ENCODE measurements at places on chromosomes 6 and 20.

- DNase-seq: no peak
Measured at GRCh38 chr6:119307056-119307455, 42.5 kb downstream of the MAN1A1 start.

GRCh38 chr6:169075915-169076654 lies 177.6 kb downstream of the THBS2 start:
- DNase-seq: no peak

- no peak for DNase-seq
Measured at GRCh38 chr20:15710636-15711035, 862.6 kb downstream of the KIF16B start.

DNA sequence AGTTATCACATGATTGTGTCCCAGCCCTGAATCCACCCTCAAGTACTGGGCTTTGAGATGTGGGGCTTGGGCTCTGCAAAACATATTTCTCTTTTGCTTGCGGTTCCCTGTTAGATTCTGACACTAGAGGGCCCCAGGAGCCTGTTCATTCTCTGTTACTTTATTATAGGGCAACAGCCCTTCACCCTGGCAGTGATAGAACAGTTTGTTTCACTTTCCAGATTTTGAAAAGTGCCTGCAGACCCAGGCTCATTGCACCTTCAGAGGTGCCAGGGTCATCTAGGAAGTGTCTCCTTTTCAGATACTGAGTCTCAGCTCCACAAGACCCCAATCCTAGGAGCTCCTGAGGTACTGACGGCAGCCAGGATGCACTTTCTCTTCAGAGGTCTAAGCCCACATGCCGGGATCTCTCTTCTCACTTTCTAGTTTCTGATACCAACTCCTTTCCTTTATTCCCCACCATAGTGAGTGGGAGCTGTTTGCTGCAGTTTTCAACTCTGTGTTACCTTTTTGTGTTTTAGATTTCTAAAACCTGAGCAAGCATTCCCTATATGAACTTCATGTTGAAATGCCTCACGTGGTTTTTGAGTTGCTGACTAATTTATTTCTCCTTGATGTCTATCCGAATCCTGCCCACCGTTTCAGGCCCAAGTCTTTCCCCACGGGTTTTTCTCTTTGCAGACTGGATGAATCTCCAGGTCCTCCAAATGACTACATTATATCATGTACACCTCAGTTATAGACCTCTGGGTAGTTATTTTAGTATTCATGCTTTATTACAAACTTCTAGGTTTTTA lies 10.9 kb downstream of the ABT1 start:
- DNase-seq: no peak

DNA sequence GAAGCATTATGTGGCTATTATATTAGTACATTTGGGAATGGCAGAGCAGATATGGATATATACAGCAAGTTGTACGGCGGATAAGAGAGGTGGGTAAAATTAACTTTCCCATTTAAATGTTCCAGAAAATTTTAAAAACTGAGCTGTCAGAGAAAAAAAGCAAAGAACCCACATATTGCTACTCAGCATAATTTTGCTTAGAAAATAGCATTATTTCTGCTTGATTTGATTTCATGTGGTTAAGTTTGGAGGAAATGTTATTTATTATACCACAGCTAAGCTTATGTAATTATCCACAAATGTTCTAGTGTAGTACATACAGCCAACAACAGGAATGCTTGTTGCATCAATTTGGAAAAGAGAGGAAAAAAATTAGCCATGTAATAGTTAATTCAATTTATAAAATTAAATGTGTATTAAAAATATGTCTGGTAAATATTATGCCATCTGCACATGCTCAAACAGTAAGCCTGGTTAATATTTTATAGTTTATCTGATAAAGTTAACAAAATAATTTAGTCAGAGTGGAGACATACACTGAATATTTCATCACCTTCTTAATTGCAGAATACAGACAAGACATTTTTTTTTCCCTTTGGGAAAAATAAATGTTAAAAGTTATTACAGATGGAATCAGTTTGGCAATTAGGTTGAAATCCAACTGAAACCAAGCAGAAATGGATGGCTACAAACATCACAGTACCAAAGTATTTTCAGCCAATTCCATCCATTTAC lies 172.1 kb upstream of the ID4 start:
- DNase-seq: no peak

DNA sequence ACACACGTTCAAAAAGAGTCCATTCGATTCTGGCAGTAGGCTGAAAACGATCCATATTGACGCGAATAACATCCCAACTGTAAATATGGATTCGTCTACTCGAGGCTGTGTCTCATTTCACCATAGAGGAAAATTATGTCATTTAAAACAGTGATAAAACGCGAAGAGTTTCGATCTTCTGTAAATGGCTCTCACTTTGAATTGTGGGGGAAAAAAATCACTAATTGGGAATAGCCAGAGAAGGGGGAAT lies 845 bp upstream of the MARCKS start:
- no peak for DNase-seq

DNA sequence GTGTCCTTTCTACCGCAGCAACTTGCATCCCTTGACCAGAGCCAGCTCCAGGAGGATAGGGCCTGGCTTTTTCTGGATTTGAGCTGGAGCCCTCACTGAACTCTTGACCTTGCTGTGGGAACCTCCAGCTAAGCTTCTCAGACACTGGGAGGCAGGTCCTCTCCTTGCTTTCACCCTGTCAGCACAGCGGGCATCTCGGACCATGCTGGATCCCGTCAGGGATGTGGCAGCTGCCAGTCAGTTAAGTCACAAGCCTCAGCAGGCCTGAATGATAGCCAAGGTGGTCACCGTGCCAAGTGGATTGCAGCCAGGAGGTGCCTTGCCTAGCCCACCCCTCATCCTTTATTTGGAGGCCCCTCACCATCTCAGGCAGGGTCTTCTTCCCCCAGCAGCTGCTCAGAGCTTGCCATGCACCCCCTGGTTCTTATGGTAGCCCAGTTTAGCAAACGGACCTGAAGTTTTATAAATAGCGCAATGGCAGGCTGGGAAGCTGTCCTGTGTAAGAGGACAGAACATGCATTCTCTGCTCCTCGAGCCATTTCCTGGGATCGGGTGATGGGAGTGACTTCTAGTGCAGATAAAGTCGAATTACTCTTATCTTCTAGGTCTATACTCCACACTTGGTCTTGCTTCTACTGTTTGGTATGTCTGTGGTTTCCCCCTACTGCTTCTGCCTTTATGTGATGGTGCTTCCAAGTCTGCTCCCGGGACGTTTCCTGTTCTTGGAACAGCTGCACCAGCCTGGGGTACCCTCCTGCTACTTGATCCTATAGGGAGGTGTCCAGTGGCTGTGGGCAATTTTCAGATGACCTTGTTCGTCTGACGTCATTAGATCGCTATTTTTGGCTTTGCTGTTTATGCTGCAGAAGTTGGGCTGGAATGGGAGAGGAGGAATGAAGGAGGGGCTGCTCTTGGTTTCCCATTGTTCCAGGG lies 7.1 kb upstream of the MYLK2 start:
- no peak for DNase-seq

- DNase-seq: no peak
Measured at GRCh38 chr6:67190733-67191132, 1444.3 kb upstream of the ADGRB3 start.

GRCh38 chr6:56335726-56336125 lies 88.3 kb upstream of the COL21A1 start:
- no peak for DNase-seq

- no peak for DNase-seq
Measured at GRCh38 chr20:58837717-58838116, 13.0 kb downstream of the GNAS-AS1 start.

GRCh38 chr20:4087923-4088322 lies 72.6 kb upstream of the RNF24 start:
- no peak for DNase-seq

- no peak for DNase-seq
Measured at GRCh38 chr6:16432075-16433032, 194.0 kb downstream of the GMPR start.

- no peak for DNase-seq
Measured at GRCh38 chr6:16229700-16230099, 8.7 kb upstream of the GMPR start.

GRCh38 chr6:170404036-170404435 lies 97.5 kb downstream of the FAM120B start:
- no peak for DNase-seq

- DNase-seq: no peak
Measured at GRCh38 chr20:44336725-44337380, at the start of gene R3HDML. Gene R3HDML, plus strand, starts transcription at chr20:44337043. Its CDS starts 115 bp downstream, at chr20:44337158.

DNA sequence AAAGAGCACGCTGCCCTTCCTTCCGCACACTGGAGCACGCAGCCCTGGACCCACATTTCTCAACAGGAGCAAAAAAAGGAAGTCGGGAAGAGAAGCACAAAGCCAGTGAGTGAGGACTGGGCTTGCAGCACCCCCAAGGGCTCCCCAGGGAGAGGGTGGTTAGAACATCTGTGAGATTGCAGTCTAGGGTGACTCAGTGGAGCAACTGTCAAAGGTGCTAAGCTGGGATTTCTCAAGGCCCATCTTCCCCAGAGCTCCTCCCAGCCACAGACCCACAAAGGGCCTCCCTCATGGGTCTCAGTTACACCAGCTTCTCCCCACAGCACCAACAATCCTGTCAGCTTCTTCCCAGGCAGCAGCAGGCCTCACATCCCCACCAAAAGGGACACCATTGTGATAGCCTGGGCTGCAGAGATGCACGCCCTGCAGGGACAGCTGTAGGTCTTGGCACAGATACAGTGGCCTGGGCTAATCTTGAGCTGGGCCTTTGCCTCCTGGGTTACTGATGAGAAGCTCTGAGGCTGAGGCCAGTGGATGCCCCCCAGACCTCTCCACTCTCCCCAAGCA lies 39.6 kb upstream of the CD93 start:
- DNase-seq: no peak

GRCh38 chr6:15036690-15037245 lies 209.1 kb upstream of the JARID2 start:
- DNase-seq: no peak

GRCh38 chr6:170278743-170279094 lies 12.2 kb downstream of the DLL1 start:
- no peak for DNase-seq

DNA sequence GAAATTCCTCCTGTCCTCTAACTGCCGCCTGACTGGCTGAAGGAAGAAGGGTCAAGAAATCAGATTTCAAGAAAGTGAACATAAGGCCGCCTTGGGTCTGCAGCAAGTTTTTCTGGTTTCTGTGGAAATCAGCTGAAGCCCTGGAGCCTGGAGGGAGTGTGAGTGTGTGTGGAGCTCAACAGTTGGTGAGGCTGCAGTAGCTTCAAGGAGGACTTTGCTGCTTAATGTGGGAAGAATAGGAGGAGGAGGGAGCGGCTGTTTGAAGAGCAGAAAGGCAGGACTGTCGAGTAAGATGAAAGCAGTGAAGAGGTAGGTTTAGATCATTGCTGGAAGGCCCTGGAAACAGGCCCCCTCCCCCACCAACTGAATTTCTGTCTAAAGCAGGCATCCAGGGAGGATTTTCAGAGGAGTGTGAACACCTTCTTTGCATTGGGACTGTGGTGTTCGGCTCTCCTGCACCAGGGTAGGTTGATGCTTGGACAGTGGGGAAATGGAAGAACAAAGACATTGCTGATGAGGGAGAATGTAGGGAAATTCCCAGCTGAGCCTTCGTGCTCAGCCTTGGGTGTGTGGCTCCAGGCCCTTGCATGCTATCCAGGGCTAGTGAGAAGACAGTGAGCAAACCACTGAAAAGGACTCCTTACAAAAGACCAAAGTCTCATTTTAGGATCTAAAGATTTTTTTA lies 79.5 kb upstream of the VSTM2L start:
- DNase-seq: no peak

DNA sequence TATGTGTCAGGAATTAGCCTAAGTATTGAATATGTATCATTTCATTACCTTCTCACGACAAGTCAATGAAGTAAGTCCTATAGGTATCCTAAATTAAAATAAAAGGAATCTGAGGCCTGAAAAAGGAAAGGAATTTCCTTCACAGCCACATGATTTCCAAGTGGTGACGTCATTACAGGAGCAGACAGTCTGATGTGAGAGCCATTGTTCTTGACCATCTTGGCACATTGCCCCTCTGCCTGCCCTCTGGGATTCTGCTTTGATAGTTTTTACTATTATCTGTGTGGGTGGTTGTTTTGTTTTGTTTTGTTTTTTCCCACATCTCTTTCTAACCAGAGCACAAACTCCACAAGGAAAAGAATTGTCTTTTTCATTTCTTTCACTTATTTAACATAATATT lies 219.8 kb upstream of the UFL1 start:
- DNase-seq: no peak

DNA sequence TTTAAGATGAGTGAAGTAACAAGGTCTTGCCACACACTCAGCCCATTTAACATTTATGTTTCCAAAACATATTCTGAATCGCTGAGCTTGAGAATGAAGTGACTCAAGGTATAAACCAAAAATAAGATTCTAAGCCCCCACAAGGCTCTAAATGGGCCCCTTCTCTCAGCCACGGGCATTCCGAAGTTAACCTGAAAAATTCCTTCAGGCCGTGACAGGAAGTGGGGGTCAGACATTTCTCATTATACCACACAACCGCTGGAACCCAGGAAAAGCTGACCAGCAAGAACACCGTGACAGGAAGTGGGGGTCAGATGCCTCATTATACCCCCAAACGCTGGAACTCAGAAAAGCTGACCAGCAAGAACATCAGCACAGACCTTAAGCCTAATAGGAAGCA lies 247.9 kb downstream of the ERMARD start:
- DNase-seq: no peak

- DNase-seq: no peak
Measured at GRCh38 chr20:44761423-44761822, 15.8 kb downstream of the KCNK15 start.

GRCh38 chr20:924639-925038 lies 8.5 kb upstream of the ANGPT4 start:
- no peak for DNase-seq

GRCh38 chr6:3687847-3688246 lies 63.7 kb downstream of the PXDC1 start:
- no peak for DNase-seq

GRCh38 chr20:37798312-37798711 lies 104.5 kb downstream of the CTNNBL1 start:
- DNase-seq: no peak

- DNase-seq: no peak
Measured at GRCh38 chr6:33695451-33695887, 16.0 kb downstream of the UQCC2 start.

- no peak for DNase-seq
Measured at GRCh38 chr6:72533606-72534005, 88.3 kb upstream of the KCNQ5 start.

DNA sequence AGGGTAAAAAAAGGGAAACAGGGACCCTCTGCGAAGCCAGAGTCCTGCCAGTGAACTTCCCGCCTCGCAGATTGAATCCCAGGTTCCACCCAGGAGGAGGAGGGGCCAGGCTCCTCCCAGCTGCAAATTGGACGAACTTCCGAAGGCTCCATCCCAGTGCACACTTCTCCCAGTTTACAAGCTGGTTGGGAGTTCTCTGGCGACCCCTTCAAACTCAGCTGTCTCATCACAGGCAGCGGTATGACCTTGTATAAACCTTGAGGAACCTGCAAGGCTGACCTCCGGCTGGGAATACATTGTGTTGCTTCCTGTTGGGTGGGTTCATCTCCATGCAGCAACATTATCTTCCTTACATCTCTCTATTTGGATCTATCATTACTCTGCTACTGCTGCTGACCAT lies 962.7 kb downstream of the GRIK2 start:
- DNase-seq: no peak

GRCh38 chr6:19137505-19137904 lies 699.7 kb upstream of the ID4 start:
- no peak for DNase-seq

GRCh38 chr20:63750807-63751470 lies 11.4 kb downstream of the SLC2A4RG start:
- peak; percentile 52 for DNase-seq

- DNase-seq: peak; percentile 52
Measured at GRCh38 chr6:85464260-85464644, 14.4 kb downstream of the NT5E start.
